ENCODE measurements at places on chromosomes 2 and 18.

DNA sequence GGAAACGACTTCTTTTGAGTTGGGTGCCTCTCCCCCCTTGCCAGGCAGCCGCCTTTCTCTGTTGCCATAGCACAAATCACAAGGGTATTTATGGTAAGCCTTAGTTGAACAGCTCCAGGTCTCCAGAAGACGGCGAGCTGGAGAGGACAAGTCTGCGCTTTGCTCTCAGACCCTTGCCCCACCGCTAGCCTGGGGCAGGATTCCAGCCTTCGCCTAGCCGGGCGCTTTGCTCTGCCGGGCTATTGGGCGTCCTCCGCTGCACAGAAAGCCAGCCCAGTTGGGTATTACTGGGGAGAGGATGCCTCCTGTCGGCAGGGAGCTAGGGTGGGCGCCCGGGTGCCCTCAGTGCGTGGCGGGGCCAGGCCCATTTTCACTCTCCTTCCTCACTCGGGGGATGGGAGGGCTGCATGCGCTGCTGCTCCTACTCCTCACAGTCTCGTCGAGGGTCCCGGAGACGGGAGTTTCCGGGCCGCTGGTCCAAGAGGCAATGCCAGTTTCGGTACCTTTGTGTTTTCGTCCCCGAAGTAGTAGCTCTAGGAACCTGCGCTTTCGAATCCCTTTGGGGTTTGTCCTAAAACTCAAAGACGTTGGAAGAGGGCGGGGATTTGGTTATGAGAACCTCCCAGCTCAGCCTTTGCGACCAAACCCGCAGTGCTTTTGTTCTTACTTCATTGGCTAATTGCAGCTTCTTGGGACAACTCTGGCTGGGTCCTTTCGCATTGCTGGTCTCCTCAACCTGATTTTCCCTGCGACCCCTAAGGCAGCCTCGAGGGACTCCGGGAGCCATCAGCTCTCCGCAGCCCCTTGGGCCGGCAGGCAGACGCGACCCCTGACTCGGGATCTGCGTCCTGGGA, 3.6 kb upstream of the DLX2 start:
- peak; percentile 93 for DNase-seq

GRCh38 chr2:8346706-8347430, 335.0 kb upstream of the ID2 start:
- no peak for DNase-seq

DNA sequence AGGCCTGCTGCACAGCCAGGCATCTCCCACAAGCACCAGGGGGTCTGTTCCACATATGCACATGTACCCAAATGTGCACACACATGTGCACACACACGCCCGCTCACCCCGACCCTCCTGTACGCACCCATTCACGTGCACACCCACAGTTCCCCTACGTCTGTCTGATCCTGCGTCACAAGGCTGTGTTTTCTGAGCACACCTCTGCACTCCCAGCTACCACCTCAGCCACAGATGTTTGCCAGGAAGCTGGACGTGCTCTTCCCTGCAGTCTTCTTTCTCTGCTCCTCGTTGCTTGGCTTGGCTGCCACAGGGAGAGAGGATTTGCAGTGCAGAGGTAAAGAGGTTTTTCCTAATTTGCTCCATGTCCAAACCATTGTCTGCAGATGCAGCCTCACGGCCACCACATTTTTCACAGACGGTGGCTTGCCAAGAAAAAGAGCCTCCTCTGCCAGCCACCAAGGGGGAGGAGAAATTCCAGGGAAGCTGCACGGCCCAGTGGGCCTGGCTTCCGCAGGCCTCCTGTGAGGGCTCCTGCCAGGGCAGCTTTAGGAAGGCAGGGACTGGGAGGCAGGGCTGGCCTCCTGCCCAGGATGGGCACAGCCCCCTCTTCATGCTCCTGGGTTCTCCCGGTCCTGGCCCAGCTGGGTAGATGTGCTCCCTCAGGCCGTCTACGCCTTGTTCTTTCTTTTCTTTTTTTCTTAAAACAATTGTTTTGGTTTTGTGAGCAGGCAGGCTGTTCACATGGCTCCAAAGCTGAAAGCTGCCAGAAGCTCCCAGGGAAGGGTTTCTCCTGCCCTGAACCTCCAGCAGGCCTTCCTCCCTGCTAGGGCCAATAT, 29.3 kb upstream of the HS6ST1 start:
- no peak for DNase-seq

DNA sequence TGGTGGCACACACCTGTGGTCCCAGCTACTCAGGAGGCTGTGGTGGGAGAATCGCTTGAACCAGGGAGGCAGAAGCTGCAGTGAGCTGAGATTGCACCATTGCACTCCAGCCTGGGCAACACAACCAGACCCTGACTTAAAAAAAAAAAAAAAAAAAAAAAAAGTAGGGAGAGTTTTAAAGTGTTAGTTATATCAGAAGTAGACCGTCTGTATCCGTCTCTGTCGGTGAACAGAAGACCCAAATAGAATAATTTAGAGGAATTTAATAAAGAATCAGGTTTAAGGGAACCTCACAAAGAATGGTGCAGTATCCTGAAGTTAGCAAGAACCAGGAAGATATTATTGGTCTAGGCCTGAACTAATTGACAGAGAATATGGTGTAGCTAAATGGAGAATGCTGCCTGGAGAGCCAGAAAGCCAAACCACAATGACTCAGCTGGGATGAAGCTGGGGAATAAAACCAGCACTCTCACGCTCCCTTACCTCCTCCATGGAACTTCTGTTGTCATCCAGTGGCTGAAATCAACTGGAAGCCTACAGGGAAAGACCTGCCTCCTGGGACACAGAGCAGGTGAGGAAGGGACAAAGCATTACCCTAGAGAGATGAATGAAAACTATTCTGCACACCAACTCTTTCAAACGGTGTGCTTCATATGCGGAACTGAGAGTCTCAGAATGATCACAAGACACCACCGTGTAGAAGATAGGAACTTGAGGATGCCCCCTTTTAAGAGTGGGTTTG, 39.1 kb upstream of the PLEKHM3 start:
- no peak for DNase-seq

DNA sequence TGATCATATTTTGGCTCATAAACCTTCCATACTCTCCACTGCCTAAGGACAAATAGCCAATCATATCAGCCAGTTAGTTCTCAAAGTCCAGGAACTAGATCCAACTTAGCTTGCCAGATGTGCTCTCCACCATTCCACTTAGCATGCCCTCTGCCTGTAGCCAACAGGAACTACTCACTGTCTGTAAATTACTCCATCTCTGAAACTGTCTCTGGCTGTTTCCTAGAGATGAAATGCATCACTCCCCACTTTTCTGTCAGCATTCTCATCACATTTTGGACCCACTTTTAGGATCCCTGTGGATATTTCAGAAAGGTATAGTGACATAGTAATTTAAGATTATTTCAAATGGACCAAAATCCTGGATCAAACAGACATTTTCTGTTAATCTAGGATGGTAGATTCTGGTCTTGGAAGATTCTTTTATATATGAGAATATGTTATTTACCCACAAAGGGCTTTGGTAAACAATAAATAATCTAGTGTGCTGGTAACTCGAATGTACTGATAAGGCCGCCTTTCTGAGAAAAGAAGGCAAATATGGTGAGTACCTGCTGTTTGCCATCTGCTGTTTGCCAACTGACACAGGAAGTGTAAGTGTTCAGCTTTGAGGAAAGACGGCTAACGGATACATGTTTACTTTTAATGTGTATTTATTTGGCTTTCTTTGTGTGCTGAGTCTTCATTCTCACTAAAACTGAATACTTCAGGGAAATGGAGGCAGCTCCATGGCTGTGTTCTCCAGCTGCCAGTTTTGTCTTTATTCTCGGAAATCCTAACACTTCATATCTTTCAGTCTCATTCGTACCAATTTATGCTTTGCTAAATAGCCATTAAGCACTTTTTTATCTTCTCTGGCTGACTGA, 79.5 kb downstream of the EVA1A start:
- DNase-seq: no peak

DNA sequence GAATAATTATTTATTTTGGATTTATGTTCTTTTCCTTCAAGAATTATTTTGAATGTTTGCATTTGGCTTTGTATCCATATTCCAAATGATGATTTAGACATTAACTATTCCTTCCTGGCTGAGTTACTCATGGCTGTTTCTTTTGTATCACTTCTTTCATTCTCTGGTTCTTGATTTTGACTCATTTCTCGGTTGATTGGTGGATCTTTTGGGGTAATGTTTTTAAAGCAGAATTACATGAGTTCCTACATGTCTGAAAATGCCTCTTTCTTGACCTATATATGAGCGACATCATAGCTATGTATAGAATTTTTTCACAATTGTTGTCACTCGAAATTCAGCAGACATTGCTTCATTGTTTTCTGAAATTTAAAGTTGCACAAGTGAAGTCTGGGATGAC, 39.5 kb downstream of the CYP26B1 start:
- no peak for DNase-seq

DNA sequence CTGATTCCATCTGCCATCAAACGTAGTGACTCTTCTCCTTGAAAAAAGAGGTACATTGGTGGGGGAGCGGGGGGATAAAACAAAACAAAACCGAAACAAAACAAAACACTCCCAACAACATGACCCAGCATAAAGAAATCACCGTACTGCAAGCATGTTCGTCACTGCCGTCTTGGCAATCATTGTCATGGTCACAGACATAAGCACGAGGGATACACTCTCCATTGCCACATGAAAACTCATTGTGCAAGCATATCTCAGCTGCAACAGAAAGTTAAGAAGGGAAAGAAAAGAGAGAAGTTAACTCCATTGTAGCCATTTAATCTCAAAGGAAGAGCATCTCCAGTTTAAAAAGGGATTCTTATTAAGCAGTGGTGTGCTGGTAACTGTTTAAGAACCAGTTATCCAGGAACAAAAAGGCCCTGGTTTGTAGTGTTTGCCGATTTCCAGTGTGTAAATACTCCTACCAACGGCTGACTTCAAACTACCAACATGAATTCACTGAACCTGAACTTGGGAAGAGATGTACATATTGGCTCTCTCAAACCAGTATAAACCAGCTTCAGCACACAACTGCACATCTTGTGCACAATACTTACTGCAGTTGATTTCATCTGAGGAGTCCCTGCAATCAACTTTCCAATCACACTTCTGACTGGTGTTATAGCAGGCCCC, 68.2 kb downstream of the LRP2 start:
- DNase-seq: no peak

GRCh38 chr2:24365826-24366225, 5.5 kb upstream of the ITSN2 start:
- DNase-seq: no peak

All from ELF-1 (cell line).